ENCODE measurements at places on chromosomes 7 and 10.

- DNase-seq: no peak
Measured at GRCh38 chr7:16462431-16462889, 3.1 kb downstream of the SOSTDC1 start.

DNA sequence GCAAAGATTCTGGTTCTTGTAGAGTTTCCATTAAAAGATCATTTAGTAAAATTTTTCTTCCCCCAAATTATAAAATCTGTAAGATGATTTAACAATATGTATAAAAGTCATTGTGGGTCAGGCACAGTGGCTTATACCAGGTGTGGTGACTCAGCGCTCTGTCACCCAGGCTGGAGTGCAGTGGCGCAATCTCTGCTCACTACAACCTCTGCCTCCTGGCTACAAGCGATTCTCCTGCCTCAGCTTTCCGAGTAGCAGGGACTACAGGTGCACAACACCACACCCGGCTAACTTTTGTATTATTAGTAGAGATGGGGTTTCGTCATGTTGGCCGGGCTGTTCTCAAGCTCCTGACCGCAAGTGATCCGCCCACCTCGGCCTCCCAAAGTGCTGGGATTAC, 68.0 kb downstream of the SEPTIN14 start:
- DNase-seq: no peak

- no peak for DNase-seq
Measured at GRCh38 chr7:19437446-19437845, 271.4 kb downstream of the POLR1F start.

DNA sequence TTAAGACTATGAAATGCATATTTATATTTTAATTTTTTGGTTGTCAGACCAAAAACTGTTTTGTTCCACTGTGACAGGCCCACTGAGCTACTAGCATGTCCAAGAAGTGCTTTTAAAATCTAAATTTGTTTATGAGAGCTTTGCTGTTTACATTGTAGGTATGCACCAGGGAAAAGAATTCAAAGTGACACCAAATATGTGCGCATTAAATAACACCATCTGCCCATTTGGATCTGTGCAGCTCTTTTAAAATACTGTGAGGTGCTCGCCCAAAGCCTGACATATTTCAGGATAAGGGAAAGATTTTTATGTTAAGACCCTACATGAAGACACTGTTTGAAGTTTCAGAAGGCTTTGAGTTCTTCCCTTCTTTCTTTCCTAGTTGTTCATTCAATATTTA, 162.9 kb downstream of the ST7 start:
- DNase-seq: no peak

DNA sequence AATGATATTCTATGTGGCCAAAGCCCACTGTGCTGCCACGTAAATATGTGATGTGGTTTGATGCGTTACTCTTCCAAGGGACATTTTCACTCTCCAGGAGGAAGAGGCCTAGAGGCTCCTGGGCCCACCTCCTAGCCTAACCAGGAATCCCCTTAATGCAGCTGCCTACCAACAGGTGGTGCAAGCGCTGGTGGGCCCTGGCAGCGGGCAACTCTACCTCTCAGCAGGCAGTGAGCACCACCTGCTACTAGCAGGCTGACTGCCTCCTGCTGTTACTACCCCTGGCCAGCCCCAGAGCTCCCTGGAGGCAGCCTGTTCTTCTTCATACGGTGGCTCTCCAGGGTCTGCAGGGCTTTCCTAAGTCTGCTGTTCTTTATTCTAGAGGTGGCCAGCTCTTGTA, 62.8 kb downstream of the CDH23 start:
- no peak for DNase-seq

DNA sequence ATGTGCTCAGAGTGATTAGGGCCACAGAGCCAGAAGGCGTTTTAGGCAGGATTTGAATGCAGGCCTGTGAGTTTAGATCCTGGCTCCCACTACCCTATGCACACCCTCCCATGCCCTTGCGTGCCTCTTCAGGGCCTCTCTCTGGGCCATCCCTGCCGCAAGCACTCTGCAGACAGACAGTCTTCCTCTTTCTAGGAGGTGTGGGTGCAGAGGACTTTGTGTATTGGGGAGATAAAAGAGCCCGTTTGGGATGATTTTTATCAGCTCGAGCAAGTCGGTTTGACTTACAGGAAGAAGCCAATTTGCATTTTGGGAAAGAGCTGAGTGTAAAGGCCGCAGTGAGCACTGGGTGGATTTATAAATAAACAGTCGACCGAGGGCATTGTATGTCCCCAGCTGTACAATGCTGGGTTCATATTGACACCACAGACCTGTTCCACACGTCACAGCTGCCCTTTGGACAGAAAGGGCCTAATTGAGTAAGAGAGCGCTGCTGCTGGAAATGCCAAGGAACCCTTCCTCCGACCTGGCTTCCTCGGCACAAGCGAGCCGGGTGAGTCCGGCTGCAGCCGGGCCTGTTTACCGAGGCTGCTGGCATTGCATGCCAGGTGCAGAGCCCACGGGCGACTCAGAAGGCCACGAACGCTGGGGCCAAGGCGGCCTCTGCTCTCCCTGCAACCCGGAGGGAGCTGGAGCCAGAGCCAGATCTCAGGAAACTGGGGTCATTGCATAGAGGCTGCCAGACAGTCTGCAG, 25.1 kb downstream of the ZMIZ1 start:
- DNase-seq: no peak

DNA sequence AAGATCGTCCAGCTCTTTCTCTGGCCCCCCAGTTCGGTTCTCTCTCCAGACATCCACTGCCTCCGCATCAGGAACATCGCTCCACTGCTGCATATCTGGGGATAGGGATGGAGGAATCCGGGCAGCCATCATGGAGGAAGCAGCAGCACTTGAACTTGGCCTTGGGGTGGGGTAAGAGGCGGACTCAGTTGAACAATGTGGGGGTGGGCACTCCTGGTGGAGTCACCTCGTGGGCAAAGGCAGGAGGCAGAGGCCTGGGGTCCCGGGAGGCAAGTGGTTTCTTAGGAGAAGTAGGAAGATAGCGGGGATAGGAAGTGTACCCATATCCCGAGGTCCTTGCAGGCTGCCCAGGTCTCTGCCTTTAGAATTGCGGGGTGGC, 98.3 kb downstream of the CHST15 start:
- no peak for DNase-seq

DNA sequence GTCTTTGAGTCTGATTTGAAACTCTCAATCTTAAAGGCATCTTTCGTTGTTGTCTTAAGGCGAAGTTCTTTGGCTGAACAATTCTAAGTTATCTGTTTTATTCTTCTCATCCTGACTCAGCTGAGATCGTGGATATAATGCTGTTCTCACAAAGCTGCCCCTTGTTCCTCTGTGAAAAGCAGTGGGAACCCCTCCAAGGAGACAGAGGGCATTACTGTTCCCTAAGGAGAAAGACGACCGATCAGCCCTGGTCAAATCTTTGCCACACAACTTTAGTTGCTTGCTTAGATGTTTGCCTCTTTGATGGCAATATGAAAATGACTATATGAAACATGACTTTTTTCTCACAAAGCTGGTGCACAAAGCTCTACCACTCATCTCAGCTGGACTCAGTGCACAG, 1016.7 kb downstream of the REEP3 start:
- DNase-seq: no peak

GRCh38 chr10:115903207-115903606, 369.8 kb downstream of the GFRA1 start:
- no peak for DNase-seq

- DNase-seq: no peak
Measured at GRCh38 chr10:17219024-17219423, 9.0 kb upstream of the VIM start.

DNA sequence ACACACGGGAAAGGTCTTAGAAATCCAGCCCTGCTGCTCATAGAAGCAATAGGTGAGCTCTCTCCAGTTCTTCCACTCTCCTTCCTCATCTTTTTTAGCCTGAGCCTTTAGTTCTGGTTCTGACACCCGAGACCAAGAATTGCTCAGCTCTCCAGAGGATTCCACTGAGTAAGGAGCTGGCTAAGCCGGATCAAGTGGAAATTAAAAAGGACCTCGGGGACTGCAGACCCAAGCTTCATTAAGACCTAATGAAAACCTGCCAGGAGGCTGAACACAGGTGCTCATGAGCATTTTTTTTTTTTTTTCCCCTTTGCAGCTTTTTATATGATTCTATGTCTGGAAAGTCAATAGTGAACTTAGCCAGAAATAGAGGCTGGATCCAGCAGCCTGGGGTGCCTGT, 1176.0 kb upstream of the AUTS2 start:
- DNase-seq: no peak

DNA sequence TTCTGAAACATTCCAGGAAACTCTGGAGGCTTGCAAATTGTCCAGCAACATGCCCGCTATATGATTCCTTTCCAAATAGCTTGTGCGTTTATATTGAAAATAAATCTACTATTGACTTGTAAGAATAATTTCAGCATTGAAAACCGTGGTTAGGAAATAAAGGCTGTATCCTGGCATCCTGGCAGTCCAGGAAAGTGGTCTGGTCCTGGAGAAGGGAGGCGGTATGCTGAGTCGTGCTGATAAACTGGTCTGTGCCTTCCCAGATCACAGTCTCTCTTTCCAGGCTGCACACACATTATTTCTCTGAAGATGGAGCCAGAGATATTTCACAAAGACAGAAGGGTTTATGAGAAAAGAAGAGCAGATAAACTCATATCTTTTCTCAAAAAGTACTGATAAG, 350.1 kb upstream of the COBL start:
- DNase-seq: no peak

- DNase-seq: no peak
Measured at GRCh38 chr7:142853739-142854371, 1.0 kb upstream of the EPHB6 start.

DNA sequence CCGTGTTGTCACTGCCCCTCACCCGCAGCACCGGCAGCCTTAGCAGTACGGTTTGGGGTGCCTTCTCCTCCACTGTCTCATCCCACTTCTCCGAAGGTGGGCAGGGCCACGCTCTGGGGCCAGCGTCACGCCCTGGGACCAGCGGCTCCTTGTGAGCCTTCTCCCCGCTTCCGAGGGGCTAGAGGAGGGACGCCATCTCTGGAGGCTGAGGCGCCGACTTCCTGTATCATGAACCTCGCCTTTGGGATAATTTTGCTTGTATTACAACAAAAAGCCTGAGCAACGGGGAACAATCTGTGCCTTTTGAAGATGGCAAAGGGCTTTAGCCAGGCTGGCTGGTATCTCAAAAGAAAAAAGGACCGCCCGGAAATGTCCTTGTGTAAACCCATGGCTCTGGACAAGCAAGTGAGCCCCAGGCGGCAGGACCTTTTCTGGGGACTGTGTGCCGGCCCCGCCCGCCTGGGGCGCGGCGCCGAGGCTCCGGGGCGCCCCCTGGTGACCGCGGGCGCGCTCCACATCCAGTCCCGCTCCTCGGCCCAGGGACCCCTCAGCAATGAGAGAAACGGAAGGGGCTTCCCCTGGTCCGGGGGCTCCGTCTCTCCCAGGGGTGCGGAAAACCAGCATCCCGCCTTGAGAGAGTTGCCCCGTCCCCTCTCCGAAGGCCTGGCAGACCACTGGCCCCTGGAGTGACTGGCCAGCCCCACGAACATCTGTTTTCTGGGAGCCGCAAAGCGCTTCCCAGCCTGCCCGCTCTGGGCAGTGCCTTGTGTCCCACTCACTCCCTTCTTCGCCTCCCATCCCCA, 3.8 kb downstream of the DEPP1 start:
- DNase-seq: no peak

DNA sequence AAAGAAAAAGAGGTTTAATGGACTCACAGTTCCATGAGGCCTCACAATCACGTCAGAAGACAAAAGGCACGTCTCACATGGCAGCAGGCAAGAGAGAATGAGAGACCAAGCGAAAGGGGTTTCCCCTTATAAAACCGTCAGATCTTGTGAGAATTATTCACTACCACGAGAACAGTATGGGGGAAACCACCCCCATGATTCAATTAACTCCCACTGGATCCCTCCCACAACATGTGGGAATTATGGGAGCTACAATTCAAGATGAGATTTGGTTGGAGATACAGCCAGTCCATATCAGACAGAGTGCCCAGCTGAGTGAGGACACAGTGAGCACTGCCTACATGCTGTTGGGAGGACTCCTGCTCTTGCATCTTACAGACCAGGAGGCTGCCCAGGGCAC, 148.4 kb downstream of the TEX36 start:
- DNase-seq: no peak

- no peak for DNase-seq
Measured at GRCh38 chr10:125491381-125491780, 191.6 kb downstream of the TEX36 start.

GRCh38 chr7:51590746-51591145, 274.1 kb upstream of the COBL start:
- DNase-seq: no peak

DNA sequence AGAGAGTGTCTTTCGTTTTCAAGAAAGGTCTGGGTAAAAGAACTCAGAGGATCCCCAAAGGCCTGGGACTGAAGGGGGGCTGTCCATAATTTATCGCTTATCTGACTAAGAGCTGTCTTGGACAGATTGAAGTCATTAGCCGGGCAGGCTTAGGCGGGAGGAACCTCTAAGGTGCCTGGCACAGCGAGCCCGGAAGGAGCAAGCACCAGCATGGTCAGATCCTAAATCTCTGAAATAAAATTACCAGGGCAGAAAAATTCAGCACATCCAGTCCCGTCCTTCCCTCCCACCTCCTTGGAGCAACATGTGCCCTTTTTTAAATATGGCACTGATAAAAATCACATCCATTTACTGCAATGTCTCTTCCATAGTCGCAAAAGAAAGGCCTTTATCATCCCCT, 86.8 kb downstream of the FAM204A start:
- DNase-seq: no peak

DNA sequence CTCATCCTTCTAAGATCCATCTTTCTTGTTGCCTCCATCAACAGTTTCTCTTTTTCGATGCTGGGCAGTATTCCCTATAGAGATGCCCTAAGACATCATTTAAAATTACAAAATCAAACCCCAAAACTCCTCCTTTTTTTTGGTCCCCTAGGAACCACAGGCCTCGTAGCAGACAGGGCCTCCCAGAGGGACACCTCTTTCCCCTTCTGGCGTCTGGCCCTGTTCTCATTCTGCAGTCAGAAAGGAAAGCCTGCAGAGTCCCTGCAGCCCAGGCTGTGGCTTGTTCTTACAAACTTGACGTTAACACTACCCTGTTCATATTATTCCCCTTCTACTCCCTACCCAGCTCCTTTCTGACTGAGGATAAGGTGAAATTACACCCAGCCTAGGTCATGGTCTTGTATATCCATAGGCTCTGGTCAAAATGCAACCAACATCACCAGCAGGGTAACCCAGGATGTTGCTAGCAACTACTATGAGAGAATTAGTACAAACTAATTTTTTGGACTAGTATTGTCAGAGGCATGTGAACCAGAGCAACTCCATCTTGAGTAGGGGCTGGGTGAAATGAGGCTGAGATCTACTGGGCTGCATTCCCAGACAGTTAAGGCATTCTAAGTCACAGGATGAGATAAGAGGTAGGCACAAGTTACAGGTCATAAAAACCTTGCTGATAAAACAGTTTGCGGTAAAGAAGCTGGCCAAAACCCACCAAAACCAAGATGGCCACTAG, 3.5 kb upstream of the EPHA1 start:
- no peak for DNase-seq

- no peak for DNase-seq
Measured at GRCh38 chr7:126979722-126980121, 273.0 kb downstream of the GRM8 start.

DNA sequence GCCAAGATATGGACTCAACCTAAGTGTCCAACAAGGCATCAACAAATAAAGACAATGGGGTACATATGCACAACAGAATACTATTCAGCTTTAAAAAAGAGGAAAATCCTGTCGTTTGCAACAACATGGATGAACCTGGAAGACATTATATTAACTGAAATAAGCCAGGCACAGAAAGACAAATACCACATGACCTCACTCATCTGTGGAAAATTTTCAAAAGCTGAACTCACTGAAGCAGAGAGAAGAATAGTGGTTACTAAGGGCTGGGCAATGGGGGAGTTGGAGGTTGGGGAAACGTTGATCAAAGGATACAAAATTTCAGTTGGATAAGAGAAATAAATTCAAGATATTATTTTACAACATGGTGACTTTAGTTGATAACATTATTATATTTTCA, 221.4 kb upstream of the PITRM1 start:
- no peak for DNase-seq
